ENCODE measurements at places on chromosomes 3 and 15. TPM values are rescaled to one million over a fixed set of nuclear protein-coding genes. Genes with fewer than 3 reads are reported as not detected.

The MON1A gene
- 8.1 TPM for total RNA-seq

The PLSCR5 gene
- total RNA-seq, result not detected

The ARHGEF26 gene
- total RNA-seq, result 11.2 TPM

The LRRC34 gene
- not detected for total RNA-seq

The CACNA2D3 gene
- 0.16 TPM for total RNA-seq

The PLA2G4D gene
- not detected for total RNA-seq

The ALG1L2 gene
- total RNA-seq, result not detected

The PLA2G4E gene
- total RNA-seq, result 0.03 TPM

The CHRM5 gene
- 0.02 TPM for total RNA-seq

The PCOLCE2 gene
- total RNA-seq, result 23.6 TPM

The CPNE9 gene
- 0.30 TPM for total RNA-seq

The RBPMS2 gene
- 6.2 TPM for total RNA-seq

The IGSF10 gene
- total RNA-seq, result 0.30 TPM

The VGLL3 gene
- 12.1 TPM for total RNA-seq

The ZIC4 gene
- total RNA-seq, result not detected

The PLA1A gene
- total RNA-seq, result 0.25 TPM

The GOLGA8R gene
- total RNA-seq, result 0.16 TPM

The PIGBOS1 gene
- 31.1 TPM for total RNA-seq

The TLR9 gene
- total RNA-seq, result 0.02 TPM

The DENND6A gene
- 7.6 TPM for total RNA-seq

The SEMA5B gene
- 0.32 TPM for total RNA-seq

The LARP6 gene
- total RNA-seq, result 75.6 TPM

The HTD2 gene
- total RNA-seq, result 5.0 TPM

The RNF168 gene
- 3.5 TPM for total RNA-seq

The IMPG2 gene
- 0.01 TPM for total RNA-seq

Measured in A549 treated with Hydrocortisone at 1 μM for 4 hours (cell line).